ENCODE measurements at places on chromosomes 11 and 22.

- no peak for DNase-seq
These were observed 431 bp downstream of the KMT2A start for GRCh38 chr11:118436639-118437207.

DNA sequence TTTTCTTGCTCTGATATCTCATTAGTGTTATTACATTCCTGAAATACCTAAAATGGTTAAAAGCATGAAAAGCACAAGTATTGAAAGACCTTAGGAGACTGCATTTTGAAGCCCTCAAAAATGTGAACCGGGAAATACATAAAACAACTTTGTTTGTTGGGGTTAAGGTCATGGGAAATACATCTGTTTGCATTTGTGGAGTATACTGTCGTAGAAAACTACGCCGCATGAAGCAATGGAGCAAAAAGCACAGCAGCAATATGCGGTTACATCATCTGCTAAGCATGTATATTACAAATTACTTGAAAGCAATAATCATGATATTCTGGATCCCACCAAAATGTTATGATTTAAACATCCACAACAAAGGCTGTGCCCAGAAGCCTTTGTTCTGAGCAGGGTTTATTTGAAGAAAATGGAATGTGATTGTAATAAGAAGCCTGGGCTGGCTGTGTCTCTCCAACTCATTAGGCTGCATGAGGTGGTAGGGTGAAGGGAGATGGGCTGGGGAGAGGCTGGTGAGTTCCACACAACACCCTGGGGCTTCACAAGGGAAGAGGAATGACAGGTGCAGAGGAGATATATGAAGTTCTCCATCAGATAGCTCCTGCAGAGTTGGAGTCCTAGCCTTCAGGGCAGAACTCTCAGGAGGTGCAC lies 64.7 kb upstream of the LIN7C start:
- no peak for DNase-seq

DNA sequence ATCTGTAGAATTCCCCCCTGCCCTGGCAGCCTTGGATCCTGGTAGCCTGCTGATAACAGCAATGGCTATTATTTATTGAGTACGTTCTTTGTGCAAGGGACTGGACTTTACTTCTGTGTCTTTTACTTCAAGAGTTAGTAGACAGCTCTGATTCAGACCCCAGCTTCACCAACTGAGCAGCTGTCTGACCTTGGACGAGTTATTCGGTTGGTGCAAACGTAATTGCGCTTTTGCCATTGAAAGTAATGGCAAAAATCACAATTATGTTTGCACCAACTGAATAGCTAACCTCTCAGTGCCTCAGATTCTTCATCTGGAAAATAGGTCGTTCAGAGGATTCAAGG lies 108.9 kb downstream of the TIMP3 start:
- no peak for DNase-seq

GRCh38 chr11:65321828-65322485 lies 7.3 kb downstream of the CDC42EP2 start:
- DNase-seq, result no peak

DNA sequence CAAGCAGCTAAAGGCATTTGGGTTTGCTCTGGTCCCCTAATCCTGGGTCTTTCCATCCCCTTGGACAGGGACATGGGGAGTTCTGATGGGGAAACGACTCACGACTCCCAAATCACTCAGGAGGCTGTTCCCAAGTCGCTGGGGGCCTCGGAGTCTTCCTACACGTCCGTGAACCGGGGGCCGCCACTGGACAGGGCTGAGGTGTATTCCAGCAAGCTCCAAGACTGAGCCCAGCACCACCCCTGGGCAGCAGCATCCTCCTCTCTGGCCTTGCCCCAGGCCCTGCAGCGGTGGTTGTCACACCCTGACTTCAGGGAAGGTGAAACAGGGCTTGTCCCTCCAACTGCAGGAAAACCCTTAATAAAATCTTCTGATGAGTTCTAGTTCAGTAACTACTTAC lies 10.7 kb downstream of the UPK3A start:
- no peak for DNase-seq

DNA sequence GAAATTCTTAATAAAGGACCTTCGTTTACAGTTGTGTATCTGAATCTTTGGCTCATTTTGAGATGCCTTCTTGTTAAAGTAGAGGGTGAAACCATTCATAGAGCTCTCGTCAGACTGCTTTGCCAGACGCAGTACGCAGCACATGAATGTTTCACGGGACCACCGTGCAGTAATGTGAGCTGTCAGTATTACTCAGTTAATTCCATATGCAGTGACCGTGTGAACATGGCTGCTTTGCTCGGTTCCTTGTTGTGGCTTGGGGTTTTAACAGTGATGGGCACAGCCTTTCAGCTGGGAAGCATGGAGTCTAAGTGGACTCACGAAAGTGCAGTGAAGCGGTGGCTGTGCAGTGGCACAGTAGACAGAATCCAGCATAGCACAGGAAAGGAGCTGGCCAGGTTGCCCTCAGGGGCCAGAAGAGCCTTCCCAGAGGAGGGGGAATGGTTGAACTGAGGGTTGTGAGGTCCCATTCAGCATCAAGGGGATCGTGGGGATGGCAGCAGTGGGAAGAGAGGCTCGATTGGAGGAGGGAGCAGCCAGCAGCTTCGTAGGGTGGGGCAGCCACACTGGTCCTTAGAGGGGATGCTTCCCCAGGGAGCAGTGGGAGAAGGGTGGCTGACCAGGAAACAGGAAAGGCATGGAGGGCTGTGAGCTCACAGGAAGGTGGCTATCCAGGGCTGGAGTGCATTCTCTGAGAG lies 31.4 kb downstream of the PPFIA1 start:
- no peak for DNase-seq

GRCh38 chr11:3984896-3985295 lies 109.7 kb upstream of the RRM1 start:
- no peak for DNase-seq

- no peak for DNase-seq
These were observed 277.2 kb upstream of the PLET1 start for GRCh38 chr11:112537846-112538330.

GRCh38 chr22:31947296-31947695 lies 3.0 kb downstream of the YWHAH start:
- DNase-seq, result no peak

DNA sequence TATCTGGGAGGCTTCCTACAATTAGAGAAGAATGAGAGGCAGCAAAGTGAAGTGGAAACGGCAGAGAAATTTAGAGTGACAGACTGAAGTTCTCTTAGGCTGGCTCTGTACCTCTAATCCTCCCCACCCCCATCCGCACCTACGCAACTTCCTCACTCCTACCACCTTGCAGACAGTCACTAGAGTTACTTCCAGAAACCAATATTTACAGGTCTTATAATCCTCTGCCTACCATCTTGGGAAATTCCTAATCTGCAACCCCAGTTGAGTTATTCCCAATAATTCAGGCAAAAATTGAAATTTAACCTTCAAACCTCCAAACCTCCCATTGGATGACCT lies 71.7 kb downstream of the PAK1 start:
- DNase-seq, result no peak

DNA sequence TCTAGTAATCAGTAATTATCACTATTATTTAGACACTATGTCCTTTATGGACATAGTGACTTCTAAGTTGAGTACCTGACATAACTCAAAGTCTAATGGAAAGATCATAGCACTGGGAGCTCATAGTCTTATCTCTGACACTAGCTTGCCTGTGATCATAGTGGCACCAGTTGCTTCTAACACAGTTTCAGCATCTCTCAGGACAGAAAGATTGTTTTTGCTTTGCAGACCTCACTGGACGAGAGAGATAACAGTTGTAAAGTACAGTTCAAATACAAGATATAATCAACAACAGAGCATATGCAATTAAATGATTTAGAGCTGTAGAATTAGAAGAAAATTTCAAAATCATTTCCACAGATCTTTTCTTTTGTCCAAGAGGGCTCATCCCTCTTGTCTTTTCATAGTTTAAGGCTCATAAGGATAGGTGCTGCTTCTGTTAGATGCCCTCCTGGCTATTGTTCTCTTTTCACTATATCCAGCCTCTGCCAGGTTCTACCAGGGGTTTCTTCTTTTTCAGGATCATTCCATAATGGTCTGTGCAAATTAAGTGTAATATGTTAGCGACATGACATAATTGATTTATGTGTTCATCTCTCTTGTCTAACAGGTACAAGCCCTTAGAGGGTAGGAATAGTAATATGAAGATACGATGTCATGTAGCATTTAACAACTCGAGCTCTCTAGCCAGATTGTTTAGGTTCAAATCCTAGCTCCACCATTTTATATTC lies 1175.4 kb upstream of the TENM4 start:
- no peak for DNase-seq

DNA sequence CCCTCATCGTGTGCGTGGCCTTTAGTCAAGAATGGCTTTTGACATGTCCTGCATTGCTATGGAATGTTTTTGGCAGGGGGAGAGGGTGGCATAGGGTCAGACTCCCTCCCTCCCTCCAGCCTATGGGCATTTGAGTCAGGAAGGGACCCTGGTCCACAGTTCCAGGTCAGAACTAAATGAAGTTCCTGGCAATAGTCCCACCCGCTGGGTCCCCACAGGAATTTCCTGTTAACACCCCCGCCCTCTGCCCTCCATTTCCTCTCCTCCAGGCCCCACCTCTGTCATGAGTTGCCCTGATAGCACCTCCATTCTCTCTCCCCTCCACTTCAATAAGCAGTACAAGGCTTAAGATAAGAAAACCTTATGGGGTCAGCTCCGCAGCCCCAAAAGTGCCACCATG lies 40.8 kb upstream of the LMO2 start:
- no peak for DNase-seq

DNA sequence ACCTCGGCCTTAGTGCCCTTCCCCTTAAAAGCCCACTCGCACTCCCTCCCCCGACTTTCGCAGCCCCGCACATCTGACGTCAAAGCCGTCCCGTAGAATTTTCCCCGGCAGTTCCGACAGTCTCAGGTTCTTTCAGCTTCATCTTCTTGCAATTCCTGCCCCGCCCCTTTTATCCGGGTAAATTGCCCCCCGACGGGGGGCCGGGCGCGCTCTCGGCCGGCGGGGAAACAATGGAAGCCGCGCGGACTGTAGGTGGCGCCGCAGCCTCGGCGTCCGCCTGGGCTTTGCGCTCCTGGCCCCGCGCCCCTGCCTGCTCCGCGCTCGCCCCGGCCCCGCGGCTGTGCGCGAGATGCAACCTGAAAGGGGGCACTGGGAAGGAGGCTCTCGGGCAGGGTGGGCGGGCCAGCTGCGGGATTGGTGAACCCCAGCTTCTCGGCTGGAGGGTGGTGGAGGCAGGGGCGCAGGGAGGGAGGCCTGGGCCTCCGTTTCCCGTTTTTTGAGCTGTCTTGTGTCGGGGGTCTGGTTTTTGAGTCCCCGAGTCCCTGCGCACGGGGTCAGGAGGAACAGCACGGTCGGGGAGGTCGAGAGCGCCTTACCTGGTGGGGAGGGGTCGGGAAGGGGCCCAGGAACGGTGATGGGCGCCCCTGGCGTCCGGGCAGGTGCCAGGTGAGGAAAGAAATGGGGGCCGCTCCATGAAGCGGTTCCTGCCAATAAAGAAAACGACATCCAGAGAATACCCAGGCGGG lies 859 bp upstream of the FGF19 start:
- no peak for DNase-seq

DNA sequence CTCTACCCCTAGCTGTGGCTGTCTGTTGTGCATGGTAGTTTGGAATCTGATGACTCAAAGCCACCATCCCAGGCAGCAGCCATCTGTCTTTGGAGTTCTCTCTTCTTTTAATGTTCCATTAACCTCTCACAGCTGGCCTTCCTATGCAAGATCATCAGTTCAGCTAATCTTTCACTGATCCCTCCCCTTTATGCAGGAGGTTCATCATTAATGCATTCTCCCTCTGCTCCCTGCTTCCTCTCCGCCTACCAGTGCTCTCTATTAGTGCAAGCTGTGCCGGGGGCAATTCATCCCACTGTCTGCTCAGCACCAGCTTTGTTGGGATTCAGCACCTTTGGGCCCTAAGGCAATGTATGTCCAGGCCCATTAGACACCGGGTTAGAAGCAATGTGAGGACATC lies 413.0 kb upstream of the LRRC4C start:
- DNase-seq, result no peak

DNA sequence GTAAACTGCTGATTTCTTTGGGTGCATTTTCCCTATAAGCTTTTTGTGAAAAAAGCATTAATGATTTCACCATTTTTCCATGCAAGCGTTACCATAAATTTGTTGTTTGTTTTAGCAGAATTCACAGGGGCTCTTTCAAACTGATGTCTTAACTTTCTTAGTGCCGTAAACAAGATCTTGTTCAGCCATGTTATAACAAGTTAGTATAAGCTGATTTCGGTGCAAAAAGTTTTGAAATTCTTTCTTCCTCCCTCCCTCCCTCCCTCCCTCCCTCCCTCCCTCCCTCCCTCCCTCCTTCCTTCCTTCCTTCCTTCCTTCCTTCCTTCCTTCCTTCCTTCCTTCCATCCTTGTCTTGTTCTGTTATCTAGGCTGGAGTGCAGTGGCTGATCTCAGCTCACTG lies 71.7 kb upstream of the CHORDC1 start:
- no peak for DNase-seq

DNA sequence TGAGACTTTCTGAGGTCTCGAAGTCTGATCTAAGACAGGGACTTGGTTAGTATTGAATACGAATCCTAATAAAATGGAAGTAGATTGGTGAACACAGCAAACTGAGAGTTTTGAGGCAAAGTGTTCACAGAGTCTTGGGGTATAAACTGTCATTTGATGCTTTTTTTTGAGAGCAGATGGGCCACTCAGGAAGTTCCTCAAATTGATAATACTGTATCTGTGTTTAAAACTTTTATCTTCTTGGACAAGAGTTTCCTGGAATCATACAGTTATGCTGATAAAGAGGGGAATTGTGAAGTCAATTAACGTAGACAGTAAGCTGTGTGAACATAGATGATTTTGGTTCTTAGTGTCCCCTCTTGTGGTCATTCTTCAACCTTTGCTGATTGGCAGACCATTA lies 80.0 kb upstream of the CLPB start:
- no peak for DNase-seq

DNA sequence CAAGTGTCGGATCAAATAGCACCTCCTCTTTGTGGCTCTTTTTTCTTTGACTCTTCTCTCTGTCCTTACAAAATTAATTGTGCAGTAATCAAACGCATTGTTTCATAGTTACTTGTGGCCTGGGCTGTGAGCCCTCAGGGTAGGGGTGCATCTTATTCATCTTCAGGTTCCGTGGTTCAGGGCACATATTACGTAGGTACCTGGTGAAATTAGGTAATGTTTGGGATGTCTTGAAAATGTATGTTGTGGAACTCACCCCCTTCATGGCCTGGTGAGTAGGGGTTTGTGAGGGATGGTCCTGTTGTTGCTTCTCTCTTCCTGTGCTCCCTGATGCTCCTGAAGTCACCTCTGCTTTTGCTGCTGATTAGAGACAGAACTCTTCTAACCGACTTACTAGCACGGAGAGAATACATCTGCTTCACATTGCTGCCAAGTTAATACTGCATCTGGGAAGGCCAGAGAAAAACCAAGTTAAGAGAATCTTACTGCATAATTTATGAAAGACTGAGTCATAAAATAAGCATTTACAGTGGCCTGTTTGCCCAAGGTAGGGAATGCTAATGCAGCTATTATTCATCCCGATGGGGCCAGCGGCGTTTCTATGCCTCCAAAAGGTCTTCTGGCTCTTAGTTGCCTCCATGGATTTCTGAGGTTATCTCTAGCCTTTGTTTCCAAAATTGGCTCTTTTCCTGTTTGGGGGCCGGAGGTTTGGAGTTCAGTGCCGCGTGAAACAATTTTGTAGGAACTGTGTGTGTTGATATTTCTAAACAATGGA lies 66.9 kb downstream of the TBC1D22A start:
- no peak for DNase-seq
